ENCODE measurements at places on chromosomes 3 and 15. TPM values are rescaled to one million over a fixed set of nuclear protein-coding genes. Genes with fewer than 3 reads are reported as not detected.

The NTRK3 gene
- total RNA-seq = 1.3 TPM

The CCR5 gene
- total RNA-seq = 1.8 TPM

The ITGA11 gene
- total RNA-seq = 2.4 TPM

The EPHA6 gene
- total RNA-seq = 3.7 TPM

The SELENOT gene
- total RNA-seq = 90.9 TPM

The ZNF860 gene
- total RNA-seq = 0.81 TPM

The CD200R1 gene
- 1.6 TPM for total RNA-seq

The ATP2B2 gene
- not detected for total RNA-seq

- DNase-seq = peak; percentile 42
Measured at GRCh38 chr15:74541494-74542165, 610 bp downstream of the ARID3B start.

- no peak for DNase-seq
Measured at GRCh38 chr15:52234596-52235541, 43.7 kb upstream of the GNB5 start.

- no peak for DNase-seq
Measured at GRCh38 chr15:94250801-94251200, 19.4 kb downstream of the MCTP2 start.

GRCh38 chr3:194158942-194159439, 23.0 kb downstream of the HES1 start:
- no peak for DNase-seq

DNA sequence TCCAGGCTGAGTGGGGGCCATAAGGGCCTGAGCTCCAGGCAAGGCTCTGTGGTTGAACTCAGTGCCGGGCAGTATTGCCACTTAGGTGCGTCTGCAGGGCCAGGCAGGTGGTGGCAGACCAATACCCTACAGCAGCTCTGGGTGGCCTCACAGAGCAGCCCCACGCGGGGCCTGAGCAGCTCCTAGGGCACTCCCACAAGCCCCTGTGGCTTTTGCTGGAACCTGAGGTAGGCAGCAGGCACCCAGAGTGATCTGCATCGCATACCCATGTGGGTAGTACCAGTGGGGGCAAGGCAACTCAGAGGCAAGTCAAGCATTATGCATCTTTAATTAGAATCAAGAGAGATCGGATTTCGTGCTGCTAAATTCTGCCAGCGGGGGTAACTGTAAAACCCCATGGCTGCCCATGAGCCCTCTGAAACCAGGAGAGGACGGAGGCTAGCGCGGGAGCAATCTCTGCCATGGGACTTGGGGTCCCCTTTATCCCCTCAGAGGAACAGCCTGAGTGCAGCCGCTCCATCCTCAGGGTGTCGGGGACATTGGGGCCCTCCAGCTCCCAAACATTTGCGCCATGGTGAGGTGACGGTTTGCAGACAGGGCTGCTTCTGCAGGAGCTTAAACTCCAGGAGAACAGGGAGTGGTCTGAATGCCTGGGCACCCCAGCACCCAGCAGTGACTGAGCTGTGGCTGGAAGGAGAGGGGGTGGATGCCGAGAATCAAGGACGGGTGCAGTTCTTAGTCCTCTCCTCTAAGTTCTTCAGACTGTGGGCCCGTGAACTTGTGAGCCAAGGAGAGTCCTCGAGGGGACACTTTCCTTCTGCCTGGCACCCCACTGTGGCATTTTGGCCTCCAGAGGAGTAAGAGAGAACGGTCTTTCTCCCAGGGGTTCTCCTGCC, 62.4 kb upstream of the PCSK6 start:
- DNase-seq = no peak

GRCh38 chr3:132595014-132595413, 2.1 kb upstream of the ACKR4 start:
- DNase-seq = no peak

DNA sequence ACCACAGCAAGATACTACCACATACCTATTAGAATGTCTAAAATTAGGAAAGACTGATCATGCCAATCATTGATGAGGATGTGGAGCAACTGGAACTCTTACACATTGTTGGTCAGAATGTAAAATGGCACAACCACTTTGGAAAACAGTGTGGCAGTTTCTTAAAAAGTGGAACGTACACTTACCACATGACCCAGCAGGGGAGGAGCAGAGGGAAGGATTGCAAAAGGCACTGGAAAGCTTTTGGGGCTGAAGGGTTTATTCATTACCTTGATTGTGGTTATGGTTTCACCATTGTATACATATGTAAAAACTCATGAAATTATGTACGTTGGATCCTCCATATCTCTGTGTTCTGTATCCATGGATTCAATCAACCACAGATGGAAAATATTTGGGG, 3.3 kb upstream of the EHD4 start:
- no peak for DNase-seq

DNA sequence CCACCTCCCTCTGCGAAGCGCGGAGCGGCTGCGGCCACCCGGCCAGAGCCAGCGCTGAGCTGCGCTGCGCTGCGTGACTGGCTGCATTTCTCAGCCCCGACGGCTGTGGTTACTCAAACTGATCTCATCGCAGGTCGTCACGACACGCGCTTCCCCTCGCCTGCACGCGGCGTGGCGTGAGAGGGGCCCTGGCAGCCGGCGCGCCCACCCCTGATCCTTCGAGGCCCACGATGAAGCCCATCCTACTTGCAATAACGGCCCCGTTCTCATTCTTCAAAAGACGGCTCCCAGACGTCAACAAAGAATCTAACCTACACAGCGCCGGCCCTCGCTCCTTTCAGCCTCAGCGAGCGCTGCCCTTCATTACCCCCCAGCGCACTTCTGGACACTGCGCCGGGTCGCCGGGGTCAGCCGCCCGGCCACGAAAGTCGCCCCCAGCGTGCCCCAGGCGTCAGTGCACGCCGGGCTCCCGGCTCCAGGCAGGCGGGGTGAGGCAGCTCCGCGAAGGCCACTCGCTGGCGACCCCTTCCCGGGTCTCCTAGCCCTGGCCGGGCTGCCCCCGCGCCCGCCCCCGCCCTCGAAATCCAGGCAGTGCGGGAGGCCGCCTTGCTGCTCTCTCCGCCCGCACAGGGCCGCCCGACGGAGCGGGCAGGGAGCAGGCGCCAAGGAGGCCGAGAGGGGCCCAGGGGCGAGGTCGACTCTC, 9.9 kb upstream of the LEKR1 start:
- peak; percentile 55 for DNase-seq

- no peak for DNase-seq
Measured at GRCh38 chr15:69056365-69056764, 41.9 kb downstream of the NOX5 start.

DNA sequence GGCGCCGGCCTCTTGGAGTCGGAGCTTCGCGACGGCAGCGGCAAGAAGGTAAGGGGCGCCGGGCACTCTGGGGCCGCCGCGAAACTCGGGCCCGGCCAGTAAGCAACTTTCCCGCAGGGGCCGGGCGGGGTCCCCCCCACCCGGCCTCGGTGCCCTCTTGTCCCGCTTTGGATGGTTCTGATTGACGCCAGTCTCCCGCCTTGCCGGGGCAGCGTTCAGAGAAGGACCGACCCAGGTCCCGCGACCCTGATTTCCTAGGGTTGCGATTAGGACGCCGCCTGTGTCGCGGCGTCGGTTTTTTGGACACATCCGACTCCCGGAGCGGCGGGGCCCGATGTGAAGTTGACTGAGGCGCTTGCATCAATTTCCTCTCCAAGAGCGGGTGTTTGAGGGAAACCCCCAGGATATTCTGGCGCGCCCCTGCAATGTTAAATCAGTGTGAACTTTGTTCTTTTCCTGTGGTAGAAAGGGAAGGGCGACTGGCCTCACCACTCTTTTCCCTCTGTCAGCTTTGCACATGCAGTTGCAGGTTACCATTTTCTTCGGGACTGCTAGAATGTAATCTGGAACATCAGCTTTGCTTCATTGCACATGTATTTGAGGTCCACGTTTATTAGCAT, 755 bp downstream of the PDE8A start:
- DNase-seq = peak; percentile 64

DNA sequence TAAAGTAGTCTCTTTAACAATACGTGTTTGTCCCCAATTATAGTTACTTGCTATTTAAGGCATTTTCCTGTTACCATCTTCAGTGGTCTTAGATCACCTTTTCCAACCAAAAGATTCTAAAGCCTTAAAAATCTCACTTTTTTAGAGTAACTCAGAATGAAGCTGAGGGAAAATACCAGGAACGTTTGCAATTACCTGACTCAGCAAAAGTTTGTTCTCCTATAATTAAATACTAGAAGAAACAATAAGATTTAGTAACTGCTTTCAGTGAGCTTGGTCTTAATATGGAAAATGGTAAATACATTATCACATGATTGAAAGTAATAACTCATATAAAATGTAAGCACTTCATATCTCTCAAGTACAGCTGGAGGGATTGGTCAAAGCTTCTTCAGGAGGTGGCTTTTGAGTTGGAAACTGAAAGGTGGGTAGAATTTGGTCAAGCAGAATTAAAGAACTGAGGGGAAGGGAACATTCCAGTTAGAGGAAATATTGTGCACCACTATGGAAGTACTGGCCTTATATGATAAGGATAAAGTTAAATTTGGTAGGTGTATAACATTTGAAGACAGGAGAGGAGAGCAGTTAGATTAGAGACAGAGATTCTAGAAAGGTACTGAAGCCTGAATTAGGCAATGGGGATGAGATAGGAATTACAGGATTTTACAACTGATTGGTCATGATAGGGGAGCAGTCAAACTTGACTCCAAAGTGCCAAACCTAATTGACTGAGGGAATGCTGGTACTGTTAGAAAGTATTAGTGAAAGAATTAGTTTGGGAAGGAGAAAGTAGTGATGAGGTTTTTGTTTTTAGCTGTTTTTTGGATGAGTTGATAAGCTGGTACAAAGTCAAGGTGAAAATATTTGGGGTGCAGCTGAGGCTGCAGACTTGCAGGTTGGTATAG, 21.9 kb downstream of the TSC22D2 start:
- DNase-seq = no peak

- DNase-seq = peak; percentile 82
Measured at GRCh38 chr3:80733522-80734176, 965.9 kb upstream of the ROBO1 start.

DNA sequence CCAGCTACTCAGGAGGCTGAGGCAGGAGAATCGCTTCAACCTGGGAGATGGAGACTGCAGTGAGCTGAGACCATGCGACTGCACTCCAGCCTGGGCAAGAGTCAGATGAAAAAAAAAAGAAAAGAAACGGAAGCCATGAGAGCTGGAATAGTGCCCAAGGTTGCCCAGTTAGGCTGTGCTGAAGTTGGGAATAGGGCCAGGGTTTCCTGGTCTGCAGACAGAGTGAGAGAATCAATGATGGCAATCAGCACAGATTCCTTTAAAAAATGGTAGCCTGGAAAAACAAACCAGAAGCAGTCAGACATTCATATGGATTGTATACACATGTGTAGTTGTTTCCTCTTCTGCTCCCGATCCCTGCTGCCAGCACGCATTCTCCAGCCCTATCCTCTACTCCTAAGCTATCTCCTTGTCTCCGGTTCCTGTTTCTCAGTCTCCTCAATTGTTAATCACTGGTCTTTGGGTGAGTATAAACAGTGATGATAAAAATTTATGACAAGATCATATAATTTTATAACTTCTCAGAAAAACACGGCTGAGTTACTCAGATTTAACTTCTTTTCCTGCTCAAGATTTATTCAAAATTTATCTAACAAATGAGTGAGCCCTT, 316.2 kb upstream of the UMPS start:
- DNase-seq = peak; percentile 56

DNA sequence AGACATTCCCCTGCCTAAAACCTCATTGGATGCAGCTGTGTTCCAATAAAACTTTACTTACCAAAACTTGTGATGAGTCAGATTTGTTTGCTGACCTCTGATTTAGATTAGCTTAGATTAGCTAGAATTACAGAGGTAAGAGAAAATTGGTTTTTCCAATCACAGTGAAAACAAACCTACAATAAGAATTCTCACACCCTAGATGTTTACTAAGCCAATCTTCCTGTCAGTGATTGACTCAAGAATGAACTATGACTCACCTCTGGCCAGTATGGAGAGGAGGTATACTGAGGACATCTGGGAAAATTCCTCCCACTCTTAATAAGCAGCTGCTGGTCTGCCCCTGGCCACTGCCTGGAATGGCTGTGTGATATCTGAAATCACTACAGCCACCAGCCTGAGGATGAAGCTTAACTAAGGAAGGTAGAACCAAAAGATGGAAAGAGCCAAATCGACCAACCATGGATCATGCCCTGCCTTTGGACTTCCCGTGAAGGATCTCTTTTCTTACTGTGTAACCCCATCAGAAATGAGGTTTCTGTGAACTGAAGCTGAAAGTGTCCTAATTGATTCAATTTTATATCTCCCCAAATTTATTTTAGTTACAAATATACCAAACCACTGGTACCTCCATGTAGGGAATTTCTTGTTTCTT, 19.0 kb upstream of the GHSR start:
- no peak for DNase-seq

DNA sequence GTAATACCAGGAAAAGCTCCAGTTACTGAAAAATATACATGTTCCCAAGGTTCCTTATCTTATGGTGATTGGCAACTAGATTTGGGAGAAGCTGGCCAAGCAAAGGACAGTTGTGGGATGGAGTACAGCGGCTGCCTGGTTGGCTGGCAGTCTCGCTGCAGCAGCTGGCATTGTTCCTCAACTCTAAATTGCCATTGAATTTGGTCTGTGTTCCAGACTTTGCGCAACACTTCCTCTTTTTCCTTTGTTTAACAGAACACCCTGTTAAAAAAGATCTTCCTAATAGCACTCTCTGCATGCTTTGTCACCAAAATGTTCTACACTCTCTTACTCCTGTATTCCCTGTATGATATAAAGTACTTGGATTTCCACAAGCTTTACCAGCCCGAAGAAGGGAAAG, 420.6 kb upstream of the RBMS3 start:
- DNase-seq = no peak

DNA sequence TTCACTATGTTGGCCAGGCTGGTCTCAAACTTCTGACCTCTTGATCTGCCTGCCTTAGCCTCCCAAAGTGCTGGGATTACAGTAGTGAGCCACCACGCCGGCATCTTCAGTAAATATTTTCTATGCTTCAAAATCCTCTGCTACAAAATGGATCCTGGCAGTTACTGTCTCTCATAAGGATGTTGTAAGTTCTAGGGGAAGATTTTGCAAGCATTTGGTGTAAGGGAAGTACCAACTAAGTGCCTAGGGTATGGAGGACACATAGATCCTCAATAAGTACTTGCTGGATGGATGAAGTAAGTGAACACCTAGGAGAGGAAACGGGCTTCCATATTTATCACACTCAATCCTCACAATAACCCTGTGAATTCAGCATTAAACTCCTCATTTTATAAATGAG, 6.6 kb downstream of the TM4SF4 start:
- DNase-seq = no peak

DNA sequence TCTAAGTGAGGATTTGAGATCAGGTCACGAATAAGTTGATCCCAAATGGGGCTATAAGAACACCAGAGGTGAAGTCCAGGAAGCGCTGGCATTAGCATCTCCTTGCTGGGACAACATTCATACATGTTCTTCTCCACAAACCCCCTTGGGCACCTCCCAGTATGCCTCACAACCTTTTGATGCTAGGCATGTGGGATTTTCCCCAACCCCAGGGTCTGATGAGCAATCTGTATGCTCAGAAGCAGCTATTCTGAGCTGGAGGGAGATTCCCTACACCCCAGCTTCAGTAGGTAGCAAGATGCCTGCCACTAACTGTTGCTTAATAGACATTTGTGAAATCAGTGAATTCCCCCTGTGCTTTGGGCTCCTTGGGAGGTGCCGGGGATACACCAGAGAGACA, 32.2 kb downstream of the SLC6A11 start:
- DNase-seq = no peak
